B cell (primary cell): ENCODE measurements at places on chromosomes 11 and 22. TPM values are rescaled to one million over a fixed set of nuclear protein-coding genes. Genes with fewer than 3 reads are reported as not detected.

The PRG3 gene
- total RNA-seq = not detected in 2 replicates

The CREB3L1 gene
- total RNA-seq = not detected in 2 replicates

The MOGAT2 gene
- total RNA-seq = 0.12 TPM in 1 of 2 replicates, not detected in the other

The SHISA8 gene
- 46.5 and 54.1 TPM in 2 replicates for total RNA-seq

GRCh38 chr22:38228873-38229740, 27.3 kb downstream of the MAFF start:
- H3K36me3 ChIP-seq = no peaks in the 10 kb centered on the region
- H3K4me3 ChIP-seq = no peak overlapping the region
- H3K27me3 ChIP-seq = no peaks in the 10 kb centered on the region

DNA sequence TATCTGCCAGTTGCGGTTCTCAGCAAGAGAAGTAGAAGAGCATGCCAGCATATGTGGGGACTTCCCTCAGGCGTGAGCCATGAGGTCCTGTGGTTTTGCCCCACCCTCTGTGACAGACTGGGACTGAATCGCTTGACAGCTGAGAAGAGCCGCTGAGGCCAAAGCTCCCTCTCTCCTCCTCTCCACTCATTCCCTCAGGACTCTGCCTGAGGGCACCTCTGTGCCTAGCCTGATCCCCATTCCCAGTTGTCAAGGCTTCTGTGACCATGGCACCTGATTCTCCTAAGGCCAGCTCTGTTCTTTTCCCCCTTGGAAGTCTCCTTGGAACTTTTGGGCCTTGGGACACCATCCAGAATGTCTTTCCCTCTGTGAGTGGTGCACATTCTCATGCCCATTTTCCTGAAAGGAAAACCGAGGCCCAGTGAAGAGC, 27.0 kb downstream of the ART5 start:
- H3K4me1 ChIP-seq = peaks cover 13% of the 10 kb centered on the region
- no peak overlapping the region for H3K4me3 ChIP-seq
- peak; percentile 59 for DNase-seq
- H3K27me3 ChIP-seq = no peaks in the 10 kb centered on the region

DNA sequence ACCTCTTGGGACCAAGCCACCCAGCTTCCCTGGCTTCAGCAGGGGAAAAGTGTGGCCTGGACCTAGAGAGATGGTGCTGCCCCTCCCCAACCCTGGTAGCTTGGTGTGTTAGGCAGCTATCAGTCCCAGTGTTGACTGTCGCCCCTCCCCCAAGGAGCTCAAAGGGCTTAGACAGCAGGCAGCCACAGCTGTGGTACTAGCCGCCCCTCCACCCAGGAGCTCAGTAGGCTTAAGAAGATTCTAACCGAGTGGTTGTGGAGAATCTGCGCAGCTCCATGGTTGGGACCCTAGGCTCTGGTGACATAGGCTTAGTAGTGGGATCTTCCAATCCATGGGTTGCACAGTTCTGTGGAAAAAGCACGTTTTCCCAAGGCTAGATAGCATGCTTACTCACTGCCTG, 458.4 kb upstream of the LRRC4C start:
- no peaks in the 10 kb centered on the region for H3K27me3 ChIP-seq
- no peak overlapping the region for H3K27ac ChIP-seq
- no peaks in the 10 kb centered on the region for H3K36me3 ChIP-seq
- no peak overlapping the region for H3K4me3 ChIP-seq

DNA sequence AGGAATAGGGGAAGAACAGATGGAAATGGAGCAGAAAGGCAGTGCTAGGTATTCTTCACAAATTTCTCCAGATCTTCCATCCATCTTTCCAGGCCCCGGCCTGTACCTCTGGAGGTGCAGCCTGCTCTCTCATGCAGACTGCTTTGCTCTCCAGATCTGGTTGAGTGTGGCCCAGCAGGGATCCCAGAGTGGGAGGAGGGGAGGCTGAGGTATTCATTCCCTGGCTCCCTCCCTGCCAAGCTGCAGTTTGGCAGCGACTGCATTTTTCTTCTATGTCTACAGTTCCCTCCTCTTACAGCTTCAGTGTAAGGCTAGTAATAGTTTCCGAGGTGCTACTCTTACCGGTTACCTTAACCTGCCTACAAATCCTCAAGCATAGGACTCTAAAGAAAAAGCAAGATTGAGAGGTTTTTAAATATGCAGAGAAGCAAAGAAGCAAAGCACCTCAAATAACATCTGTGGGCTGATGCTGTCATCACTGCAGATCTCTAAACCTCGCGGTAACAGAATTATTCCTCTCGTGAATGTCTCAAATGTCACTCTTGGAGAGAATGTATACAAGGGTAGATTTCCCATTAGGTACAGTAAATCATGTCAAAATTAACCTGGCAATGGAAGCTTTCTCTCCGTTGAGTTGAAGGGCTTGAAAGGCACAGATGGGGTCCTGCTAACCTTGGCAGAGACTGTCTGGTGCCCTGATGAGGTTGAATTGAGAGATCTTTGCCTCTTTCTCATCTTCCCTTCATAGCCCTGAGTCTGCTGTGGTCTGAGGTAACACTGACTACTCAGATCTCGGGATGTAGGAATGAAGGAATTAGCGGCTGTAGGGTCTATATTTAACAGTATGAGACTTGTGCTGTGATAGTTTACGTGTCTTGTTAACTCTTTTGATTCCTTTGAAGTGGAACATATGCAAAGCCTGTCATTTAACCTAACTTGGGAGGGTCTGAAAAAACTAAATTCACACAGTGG, 297.9 kb upstream of the C11orf87 start:
- no peaks in the 10 kb centered on the region for H3K36me3 ChIP-seq
- DNase-seq = no peak
- H3K27me3 ChIP-seq = no peaks in the 10 kb centered on the region

- no peaks in the 10 kb centered on the region for H3K36me3 ChIP-seq
- H3K27ac ChIP-seq = no peak overlapping the region
- no peak for DNase-seq
- H3K4me3 ChIP-seq = no peak overlapping the region
These were observed 12.9 kb downstream of the TSPAN32 start for GRCh38 chr11:2314525-2315394.

DNA sequence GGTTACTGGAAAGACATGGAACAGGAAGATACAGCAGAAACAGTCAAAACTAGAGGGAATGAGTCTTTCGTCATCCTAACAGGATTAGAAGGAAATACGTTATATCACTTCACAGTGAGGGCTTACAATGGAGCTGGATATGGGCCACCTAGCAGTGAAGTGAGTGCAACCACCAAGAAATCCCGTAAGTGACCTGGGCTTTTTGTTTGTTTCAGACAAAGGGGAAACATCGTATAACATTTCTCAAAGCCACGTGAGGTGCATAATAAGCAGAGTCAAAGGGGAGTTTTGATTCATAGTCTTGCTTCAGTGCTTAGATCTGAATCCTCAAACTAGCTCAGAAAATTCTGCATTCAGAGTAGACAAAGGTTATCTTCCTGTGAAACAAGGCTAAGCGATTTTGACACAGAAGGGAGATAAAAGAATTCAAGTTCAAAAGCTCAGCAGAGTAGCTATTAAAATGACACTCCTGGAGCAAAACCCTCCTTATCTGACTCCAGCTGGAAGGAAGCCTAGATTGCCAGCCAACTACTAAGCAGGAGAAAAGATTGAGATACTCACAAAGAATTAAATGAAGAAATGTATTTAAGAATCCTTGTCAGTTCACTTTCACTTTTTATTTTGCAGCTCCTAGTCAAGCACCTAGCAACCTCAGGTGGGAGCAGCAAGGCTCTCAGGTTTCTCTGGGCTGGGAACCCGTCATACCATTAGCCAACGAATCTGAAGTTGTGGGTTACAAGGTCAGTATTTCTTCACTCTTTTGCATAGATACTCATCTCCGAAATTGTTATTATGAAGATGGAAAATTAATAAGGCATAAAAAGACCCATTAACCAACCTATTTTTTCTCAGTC, 346.4 kb upstream of the ARHGAP42 start:
- H3K27ac ChIP-seq = no peak overlapping the region
- H3K27me3 ChIP-seq = no peaks in the 10 kb centered on the region
- no peaks in the 10 kb centered on the region for H3K4me1 ChIP-seq

DNA sequence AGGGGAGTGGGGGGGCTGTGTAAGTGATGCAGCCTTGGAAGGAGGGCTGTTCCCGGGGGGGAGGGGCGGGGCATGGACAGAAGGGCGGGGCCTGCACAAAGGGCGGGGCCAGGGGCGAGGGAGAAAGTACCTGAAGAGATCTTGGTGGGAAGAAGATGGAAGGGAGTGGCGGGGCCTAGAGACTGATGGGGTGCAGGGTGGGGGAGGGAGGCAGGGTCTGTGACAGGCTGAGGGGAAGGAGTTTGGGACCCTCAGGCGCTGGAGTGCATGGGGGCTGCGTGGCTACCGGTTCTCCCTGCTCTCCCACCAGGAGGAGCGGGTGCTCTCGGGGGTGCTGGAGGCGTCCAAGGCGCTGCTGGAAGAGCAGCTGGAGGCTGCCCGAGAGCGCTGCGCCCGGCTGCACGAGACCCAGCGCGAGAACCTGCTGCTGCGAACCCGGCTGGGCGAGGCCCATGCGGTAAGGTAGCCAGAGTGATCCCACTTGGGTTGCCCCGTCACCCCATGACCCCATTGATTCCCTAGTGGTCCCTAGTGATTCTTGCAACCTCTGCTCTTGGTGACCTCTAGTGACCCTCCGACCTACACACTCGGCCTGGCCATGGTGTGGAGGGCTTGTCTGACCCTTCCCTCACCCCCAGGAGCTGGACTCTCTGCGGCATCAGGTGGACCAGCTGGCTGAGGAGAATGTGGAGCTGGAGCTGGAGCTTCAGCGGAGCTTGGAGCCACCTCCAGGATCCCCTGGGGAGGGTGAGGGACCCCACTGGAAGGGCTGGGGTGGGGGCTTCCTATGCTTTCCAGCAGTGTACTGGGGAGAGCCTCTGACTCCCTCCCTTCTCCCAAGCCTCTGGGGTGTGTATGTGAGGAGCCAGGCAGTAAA, 3.1 kb downstream of the CCDC88B start:
- H3K27ac ChIP-seq = no peak overlapping the region
- no peak for DNase-seq
- no peaks in the 10 kb centered on the region for H3K27me3 ChIP-seq
- peaks cover 30% of the 10 kb centered on the region for H3K4me1 ChIP-seq

- peaks cover 27% of the 10 kb centered on the region for H3K36me3 ChIP-seq
- no peaks in the 10 kb centered on the region for H3K27me3 ChIP-seq
- no peak overlapping the region for H3K4me3 ChIP-seq
- no peak overlapping the region for H3K27ac ChIP-seq
- DNase-seq = no peak
These were observed 38.4 kb downstream of the CD44 start for GRCh38 chr11:35177370-35177769.

DNA sequence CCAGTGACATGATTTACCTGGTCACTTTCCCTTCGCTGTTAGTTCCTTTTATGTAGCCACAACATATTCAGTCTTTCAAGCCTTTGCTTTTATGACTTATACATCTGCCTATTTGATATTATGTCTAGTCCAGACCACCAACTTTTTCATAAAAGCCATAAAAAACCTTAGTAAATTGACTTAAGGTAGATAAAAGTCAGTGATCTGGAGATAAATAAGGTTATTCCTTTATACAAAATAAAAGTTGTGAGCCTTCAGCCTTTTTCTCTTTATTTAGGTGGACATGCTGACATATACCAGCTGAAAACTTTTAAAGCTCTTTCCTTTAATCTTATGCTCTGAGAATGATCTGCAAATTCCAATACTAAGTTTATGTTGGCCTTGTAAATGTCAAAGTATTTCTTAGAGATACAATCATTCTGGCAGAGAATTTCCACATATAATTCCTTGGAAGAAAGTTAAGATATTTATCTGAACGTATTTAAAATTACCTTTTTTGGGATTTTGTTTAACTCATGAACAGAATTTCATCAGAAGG, 690.4 kb upstream of the CHORDC1 start:
- no peak for DNase-seq
- no peaks in the 10 kb centered on the region for H3K36me3 ChIP-seq
- no peaks in the 10 kb centered on the region for H3K27me3 ChIP-seq
- no peak overlapping the region for H3K4me3 ChIP-seq

- no peak overlapping the region for H3K4me3 ChIP-seq
- no peaks in the 10 kb centered on the region for H3K27me3 ChIP-seq
- DNase-seq = no peak
- no peaks in the 10 kb centered on the region for H3K36me3 ChIP-seq
These were observed 28.0 kb downstream of the FADD start for GRCh38 chr11:70230840-70231710.
